CD4-positive, alpha-beta T cell treated with Interleukin-10 for 1 hour (primary cell): ENCODE measurements at places on chromosomes 7 and 10.

DNA sequence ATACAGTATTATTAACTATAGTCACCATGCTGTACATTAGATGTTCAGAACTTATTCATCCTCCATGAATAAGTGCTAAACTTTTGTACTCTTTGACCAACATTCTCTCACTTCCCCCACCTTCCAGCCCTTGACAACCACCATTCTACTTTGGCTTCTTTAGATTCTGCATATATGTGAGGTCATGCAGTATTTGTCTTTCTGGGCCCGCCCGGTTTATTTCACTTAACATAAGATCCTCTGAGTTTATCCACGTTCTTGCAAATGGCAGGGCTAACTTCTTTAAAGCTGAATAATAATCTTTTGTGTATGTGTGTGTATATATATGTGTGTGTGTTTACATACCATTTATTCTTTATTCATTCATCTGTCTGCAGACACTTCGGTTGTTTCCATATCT is 336.8 kb downstream of the BBS9 start:
- DNase-seq: no peak

DNA sequence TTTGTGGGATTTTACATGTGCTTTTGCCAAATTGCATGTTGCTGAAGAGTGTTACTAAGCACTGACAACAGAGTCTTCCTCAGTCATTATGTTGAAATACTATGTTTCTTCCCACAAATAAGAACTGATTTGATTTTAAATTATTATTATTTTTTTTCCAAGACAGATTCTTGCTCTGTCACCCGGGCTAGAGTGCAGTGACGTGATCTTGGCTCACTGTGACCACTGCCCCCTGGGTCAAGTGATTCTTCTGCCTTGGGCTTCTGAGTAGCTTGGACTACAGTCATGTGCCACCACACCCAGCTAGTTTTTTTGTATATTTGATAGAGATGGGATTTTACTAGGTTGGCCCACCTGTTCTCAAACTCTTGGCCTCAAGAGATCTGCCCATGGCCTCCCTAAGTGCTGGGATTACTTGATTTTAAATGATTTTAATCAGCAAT is 42.3 kb downstream of the MINPP1 start:
- DNase-seq: no peak

- no peak for DNase-seq
These were observed 43.4 kb downstream of the SORBS1 start for GRCh38 chr10:95517536-95518454.

DNA sequence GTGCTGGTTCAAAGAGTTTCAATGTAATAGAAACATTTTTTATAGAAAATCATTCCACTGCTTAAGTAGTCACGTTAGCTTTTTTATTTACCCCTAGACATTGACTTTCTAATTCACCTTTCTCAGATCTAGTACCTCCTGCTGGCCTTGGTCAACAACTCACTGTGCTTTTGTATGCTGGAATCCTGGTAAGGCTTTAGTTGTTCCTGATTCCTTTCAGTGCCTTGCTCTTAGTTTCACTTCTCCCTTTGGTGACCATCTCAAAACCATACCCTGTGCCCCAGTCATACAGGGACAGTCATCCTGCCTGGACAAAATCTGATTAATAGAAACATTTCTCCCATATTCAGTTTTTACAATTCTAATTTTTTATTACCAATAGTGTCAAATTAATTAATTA is 130.2 kb downstream of the GPR37 start:
- no peak for DNase-seq

GRCh38 chr10:16518822-16519221 is 2.9 kb downstream of the C1QL3 start:
- no peak for DNase-seq

- DNase-seq: no peak
These were observed 125.3 kb downstream of the SGMS1 start for GRCh38 chr10:50498465-50498864.

GRCh38 chr7:150356265-150356897 is 12.2 kb upstream of the REPIN1 start:
- peak; percentile 60 for DNase-seq

DNA sequence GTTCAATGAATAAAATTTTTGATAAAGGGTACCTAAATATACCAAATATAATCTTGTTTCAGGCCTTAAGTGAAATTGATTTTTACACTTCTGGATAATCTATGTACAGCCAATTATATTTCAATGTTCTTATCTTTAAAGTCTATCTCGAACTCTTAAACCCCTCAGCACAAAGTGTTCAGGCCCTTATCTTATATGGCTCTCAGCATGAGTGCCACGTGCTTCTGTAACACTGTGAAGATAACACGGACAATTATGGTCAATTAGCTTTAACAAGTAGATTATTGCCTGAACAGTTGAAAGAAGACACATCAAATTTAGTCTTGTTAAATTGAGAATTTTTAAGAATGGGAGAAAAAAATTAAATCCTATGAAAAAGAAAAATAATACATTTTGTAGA is 40.4 kb upstream of the DMTF1 start:
- DNase-seq: no peak

GRCh38 chr10:29719281-29719675 is 84.5 kb upstream of the SVIL start:
- DNase-seq: no peak

GRCh38 chr7:101816595-101817470 is 593 bp upstream of the CUX1 start:
- DNase-seq: peak; percentile 23

DNA sequence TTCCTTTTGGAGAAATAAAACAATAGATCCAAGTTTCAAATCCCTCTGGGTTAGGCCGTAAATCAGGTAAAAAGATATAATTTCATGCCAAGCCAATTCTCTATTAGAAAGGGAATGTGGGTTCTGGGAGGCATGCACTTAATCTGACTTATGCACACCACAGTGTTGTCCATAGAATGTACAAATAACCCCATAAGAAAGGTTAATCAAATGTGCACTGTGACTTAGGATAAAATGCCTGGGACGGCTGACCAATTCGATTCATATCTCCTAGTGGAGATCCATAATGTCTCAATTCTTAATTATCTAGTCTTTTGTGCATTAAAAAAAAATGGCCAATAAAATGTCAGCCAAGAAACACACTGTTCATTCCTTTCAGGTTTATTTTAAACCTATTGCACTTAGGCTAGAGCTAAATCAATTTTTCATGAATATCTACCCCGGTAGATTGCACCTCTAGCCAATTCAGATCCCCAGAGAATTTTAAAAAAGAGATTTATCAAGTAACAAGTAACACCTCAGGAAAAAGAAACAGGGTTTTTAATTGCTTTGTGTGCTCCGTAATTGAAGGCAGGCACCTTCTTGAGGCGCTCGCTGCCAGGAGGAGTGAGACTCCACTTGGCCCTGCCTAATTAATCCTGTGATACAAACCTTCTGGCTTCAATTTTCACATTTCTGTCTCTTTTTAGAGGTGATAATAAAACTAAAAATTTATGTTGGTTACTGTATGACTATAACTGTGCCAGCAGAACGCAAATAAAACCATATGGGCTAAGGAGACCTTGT is 265.1 kb downstream of the ETV1 start:
- no peak for DNase-seq

DNA sequence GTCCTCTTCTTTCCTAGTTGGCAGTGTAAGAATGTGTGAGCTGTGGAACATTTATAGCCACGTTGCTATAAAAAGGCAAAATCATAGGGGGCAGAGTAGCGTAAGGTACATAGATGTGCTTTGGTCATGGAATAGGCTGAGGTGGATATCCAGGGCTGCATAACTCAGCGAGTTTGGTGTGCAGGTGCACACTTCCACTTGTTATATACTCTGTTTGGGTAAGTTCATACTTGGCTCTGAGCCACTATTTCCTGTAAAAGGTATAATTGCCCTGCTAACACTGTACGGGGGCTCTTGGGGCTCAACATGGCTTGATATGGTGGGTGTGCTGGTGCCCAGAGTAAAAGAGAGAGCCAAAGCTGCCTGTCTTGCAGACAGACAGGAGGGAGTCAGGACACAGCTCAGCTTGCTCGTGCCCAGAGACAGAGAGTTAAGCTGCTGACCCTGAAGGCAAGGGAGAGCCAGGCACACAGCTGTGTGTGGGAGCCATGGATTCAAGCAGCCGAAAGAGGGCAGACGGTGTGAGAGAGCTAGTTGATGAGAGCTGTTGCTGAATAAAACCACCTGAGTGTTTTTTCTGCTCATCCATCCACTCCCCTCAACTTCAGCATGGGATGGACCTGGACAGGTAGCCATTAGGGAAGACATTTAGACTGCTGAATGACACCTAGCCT is 126.7 kb downstream of the DKK1 start:
- DNase-seq: no peak

GRCh38 chr7:36266683-36267082 is 113.6 kb downstream of the EEPD1 start:
- DNase-seq: no peak

GRCh38 chr7:34263168-34263567 is 357.8 kb downstream of the BMPER start:
- DNase-seq: no peak

DNA sequence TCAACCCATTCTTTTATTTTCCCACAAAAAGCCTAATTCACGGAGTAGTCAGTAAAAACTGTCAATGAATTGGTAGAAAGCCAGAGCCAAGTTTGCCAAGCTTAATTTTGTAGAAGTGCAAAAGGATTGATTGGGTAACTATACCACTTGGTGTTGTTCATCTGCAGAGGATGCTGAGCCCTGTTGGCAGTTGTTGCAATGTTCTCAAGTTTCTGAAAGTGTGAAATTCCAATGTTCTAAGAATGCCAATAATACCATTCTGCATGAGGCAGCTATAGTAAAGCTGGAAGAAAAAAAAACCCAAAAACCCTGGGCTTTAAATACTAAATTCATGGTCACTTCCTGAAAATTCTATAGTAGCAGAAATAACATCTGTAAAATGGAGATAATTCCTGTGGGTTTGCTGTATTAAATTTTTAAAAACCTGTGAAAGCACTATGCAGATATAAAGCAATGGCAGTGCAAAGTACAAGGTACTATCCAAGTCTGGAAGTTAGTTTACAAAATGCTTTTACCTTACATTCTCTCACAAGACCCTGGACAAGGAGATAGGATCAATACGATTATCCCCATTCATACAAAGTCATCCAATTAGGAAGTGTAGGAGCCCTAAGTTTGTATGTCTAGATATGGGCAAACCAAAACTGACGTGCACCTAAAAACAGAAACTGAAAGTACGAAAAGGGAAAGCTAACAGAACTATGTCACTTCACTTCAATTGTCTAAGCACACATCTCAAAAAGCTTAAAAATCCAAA is 6.0 kb upstream of the PON1 start:
- DNase-seq: peak; percentile 44

DNA sequence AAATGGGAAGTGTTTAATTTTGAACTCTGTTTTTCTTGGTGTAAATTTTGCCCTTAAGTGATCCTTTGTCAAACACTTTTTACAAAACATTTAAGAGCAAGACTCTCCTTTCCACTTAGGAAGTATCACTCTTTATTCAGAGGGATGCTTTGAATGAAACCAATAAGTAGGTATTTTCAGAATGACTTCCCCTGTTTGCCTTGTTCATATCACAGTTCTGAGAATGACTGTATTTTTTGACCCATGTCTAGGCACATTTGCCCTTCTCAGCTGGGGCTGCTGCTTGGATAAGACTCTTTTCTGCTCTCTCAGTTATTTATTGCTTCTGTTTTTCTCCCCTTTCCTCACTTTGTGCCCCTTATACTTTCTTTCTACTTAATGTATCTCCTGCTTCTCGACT is 98.2 kb downstream of the CCNY start:
- no peak for DNase-seq

- DNase-seq: no peak
These were observed 29.6 kb downstream of the SH2D4B start for GRCh38 chr10:80567292-80567691.

- DNase-seq: no peak
These were observed 164.0 kb upstream of the NRP1 start for GRCh38 chr10:33498391-33498891.

DNA sequence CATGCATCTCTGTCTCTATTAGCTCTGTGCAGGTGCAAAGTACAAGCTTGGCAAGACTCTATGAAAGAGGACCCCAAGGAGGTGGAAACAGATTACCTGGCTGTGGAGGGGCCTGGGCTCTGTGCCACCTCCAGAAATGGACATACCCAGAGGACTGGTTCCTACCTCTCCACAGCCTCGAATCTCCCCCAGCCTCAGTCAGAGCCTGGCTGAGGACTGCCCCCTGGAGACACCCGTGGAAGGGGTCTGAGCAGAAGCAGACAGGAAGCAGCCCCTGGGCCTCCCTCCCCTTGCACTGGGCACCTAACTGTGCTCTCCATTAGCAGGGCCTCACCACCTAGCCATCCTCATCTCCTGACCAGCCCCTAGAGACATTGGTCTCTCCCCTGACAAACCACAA is 92.0 kb downstream of the DLG5 start:
- DNase-seq: no peak

- no peak for DNase-seq
These were observed 8.3 kb downstream of the C10orf62 start for GRCh38 chr10:97597778-97598177.

DNA sequence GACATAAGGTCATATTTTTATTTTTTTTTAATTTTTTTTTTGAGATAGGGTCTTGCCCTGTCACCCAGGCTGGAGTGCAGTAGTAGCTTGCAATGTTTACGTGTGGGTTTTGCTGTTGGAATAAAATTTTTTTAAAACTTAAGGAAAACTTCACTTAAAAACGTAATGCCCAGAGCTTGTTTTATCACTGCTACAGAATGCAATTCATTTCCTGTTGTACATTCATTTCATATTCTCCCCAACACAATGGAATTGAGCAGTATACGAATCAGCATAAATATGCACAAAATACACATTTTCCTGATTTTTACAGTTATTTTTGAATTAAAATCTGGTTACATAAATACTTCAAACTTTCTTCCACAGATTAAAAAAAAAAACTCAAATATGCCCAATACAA is 40.3 kb downstream of the RSU1 start:
- no peak for DNase-seq

DNA sequence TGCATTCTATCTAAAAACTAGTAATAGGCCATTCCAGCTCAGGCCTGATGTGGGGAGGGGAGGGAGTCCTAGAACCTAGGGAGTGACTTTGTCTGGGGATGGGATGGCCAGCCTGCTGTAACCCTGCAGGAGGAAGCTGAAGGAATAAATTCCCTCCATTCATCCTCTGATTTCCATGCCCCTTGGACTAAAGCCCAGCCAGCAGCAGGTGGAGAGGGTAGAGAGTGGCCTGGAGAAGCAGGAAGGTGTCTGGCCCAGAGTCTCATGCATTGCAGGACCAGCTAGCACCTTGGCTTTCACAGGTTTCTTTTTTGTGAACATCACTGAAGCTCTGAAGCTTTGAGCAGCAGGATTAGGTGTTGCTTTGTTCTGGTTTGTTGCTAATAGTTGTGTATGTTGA is 32.8 kb upstream of the CDH23 start:
- DNase-seq: no peak

GRCh38 chr7:122628651-122629411 is 70.1 kb downstream of the RNF133 start:
- no peak for DNase-seq

DNA sequence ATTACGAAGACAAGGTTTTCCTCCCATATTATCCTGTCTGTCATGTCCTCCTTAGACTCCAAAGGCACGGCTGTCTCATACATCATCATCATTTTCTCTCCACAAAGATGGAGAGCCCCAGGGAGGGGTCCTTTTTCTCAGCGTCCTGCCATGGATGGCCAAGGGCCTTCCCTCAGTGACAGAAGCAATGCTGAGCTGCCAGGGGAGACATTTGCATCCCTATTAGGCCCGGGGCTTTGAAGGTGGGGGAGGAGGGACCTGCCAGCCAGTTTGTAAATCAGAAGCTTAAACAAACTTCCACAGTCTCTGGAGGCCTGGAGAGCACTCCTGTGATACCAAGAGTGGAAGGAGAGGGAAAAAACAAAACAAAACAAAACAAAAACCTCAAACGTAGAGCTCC is 112.4 kb upstream of the ADO start:
- DNase-seq: no peak
